Globus pallidus (tissue), 1 donor: ENCODE measurements at places on chromosomes 6 and 20.

DNA sequence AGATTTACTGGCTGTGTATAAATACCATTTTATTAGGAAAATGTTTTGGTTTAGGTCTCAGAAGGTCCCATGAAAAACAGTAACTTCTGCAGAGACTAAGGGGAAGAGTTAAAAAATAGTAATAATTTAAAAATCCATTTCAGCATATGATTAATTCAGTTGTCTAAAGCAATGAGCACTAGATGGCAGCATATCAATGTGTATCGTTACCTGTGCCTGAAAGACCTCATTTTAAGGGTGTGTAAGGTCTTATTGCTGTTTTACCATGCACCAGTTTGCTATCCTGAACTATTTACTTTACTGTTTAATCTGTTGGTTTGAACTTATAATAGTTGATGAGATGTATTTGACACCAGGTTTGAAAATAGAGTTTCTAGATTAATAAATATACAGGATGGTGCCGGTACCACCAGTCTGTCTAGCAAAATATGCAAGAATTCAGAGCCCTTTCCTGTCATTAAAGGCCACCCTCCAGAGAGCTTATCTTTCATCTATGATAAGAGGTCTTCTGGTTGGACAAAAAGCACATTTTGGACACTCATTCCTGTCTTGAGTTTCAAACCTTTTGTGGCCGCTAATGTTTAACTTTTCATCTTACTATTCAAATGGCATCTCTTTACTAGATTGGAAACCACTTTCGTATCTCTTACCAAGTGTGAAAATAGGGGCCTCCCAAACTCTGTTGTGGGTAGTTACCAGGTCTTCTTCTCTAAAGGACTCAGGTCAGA is 8.9 kb upstream of the AHI1 start:
- no peak for DNase-seq

DNA sequence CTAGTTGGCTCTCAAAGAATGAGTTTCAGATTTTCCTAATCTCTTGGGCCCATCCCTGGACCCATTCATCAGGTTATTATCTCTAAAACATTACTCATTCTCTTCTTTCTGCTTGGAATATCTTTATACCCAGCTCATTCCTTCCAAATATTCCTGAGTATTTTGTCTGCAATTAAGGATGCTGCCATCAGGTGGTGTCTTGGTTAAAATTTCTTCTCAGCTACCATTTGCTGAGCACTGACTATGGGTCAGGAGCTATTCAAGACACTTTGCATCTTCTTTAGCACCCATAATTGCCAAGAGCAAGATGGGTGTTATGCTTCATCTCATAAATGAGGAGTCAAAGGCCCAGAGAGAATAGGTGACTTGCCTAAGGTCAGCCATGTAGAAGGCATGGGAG is 8.4 kb downstream of the SUN5 start:
- no peak for DNase-seq

GRCh38 chr6:136326038-136326553 is 36.5 kb upstream of the BCLAF1 start:
- DNase-seq: no peak

- no peak for DNase-seq
These were observed 82.4 kb upstream of the TCF21 start for GRCh38 chr6:133806382-133807140.

GRCh38 chr6:92763680-92764079 is 655.7 kb downstream of the EPHA7 start:
- no peak for DNase-seq

DNA sequence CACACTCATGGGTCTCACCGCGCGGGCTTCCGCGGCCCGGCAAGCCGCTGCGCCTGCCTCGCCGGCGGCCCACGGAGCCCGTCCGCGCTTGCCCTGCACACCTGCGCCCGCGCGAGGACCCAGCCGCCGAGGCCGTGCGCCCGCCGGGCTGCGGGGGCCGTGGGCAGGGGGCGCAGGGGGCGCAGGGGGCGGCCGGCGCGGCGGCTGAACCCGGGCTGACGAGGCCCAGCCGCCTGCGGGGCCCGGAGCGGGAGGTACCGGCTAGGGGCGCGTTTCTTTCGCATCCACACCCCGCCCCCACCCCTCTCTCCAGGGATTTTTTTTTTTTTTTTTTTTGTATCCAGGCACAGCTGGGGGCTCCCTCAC is 43.8 kb upstream of the OSTM1 start:
- DNase-seq: no peak

DNA sequence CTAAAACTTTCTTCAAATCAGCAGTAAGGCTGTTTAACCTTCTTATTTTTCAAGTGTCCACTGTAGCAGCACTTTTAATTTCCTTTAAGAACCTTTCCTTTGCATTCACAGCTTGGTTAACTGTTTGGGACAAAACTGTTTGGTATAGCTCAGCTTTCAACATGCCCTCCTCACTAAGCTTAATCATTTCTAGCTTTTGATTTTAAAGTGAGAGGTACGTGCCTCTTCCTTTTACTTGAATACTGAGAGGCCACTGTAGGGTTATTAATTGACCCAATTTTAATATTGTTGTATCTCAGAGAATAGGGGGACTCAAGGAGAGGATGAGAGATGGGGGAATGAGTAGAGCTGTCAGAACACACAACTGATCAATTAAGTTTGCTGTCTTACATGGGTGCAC is 129.5 kb upstream of the MMS22L start:
- no peak for DNase-seq

GRCh38 chr6:106510090-106510970 is 119.0 kb downstream of the RTN4IP1 start:
- no peak for DNase-seq

- DNase-seq: no peak
These were observed 299.0 kb downstream of the DOK5 start for GRCh38 chr20:54774426-54774825.

DNA sequence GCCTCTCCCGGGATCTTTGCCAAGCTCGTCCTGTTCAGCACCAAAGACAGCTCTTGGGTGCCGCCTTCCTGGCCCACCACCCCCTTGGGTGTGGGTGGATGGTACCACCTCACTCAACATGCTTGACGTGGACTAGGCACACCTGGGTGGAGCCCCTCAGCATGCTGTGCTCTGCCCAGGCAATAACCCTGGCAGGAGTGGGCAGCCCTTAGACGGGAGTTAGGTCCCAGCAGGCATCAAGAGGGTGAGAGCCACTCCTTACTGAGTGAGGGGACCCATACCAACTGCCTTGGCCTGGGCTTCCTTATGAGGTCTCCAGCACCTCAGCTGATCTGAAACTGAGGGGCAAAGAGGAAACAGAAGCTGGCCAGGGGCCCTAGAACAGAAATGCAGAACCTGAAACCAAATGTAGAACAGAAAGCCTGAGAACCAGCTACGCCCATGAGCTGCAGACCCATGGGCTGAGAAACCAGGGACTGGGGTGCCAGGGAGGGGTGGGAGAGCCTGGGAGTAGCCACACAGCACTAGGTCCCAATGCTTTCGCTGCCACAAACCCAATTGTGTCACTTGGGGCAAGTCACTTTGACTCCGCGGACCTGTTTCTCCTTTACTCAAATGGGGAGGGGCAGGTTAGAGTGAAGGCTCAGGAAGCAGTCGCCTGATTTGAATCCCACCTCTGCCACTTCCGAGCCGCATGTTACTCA is 2.0 kb downstream of the FGD2 start:
- peak; percentile 58 for DNase-seq

GRCh38 chr20:19304389-19304788 is 91.9 kb downstream of the SLC24A3 start:
- no peak for DNase-seq

DNA sequence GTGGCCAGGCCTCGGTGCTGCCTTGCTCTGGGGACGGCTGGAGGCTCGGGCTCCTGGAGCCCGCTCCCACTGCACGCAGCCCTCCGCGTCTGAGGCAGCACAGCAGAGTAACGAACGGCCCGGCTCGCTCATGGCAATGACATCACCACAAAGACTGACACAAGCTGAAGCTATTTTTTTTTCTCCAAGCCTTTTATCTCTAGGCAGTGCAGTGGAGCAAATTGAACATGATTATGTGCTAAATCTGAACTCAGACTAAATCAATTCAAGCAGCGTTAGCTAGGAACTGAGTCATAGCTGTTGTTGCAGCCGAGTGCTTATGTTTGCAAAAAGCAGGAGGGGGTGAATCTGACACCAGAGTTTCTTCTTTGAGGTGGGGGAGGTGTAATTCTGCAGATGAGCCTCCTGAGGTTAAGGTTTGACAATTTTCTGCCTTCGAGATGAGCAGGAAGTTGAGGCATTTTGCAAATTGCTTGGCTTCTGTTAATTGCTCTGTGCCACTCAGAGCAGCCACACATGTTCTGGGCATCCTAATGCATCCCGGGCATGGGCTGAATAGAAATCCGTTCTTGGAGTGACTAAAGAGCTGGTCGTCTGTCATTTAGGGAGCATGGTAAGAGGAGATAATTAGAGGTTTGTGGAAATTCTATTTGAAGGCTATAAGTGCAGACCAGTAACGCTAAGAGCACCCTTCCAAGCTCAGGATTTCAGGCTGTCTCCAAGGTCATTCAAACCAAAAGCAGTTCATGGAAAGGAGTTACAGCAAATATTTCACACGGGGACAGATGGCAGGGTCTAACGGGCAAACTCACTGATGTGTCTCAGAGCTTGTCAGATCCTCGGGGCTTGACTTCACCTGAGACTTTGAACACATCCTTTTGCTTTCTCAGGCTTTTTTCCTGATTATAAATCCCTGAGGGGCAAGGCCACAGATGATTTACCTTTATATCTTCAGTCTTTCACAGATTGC is 155.1 kb upstream of the ENPP5 start:
- DNase-seq: peak; percentile 86

- no peak for DNase-seq
These were observed 31.4 kb upstream of the ID1 start for GRCh38 chr20:31573555-31574321.

GRCh38 chr6:29598172-29598747 is 13.3 kb downstream of the OR2H2 start:
- DNase-seq: no peak

DNA sequence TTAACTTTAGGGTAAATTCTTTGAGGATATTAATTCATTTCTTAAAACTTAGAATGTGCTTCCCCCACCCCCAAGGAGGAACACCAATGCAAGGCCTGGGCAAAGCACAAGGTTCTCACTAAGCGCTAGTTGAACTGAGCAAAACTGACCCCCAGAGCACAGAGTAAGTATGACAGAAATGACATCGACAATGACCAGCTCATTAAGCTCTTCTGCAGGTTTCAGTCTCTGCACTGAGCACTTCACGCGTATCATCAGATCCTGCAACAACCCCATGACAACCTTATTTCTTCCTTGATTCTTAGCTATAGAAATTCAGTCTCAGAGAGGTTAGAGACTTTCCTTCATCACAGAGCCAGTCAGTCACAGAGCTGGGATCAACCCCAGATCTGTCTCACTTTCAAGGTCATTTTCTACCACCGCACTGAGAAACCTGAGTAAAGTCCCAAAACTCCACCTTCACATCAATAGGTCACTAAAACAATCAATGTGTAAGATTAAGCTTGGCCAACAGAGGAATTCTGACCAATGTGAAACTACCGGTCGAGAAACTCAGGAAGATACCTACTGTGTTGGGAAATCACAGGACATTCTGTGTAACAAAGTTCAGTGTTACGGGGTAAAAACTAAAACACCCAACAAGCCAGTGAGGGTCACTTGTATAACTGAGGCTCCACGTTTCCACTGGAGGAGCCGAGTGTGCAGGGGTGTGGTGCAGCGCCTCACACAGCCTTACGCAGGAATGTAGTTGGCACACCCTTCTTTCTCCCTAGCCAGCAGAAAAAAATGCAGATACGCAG is 129.0 kb upstream of the FOXQ1 start:
- no peak for DNase-seq

GRCh38 chr6:107284805-107285204 is 169.5 kb upstream of the BEND3 start:
- DNase-seq: no peak

DNA sequence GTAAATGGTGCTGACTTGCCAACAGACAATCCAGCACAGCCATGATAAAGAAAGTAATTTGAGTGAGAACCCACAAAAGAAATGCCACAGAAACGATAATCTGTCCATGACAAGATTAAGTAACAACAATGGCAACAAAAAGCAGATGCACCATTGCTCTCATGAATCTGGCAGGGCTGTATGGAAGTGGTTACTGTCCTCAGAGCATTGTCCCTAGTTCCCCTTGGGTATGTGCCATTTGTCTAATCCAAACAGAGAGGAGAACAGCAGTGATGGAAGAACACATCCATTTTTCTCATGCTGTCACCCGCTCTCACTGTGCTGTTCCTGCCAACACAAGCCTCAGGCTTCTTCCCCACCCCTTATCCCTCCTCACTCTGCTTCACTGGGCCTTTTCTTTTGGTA is 65.8 kb downstream of the REV3L start:
- peak; percentile 89 for DNase-seq

DNA sequence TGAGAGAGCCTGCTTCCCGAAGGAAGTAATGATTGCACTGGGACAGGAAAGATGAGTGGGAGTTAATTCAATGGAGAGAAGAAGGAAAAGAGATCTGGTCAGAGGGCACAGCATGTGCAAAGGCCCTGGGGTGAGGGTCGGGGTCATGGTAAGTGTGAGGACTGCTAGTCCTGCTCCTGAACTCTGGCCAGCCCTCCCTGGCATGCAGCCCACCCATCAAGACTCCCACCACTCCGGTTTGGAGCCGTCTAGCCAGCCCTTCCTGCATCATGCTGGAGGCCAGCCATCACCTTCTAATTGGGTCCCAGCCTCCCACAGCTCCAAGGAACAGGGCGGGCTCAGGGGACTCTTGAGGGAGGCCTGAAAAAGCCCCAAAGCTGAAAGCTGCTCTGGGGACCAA is 42.1 kb downstream of the SRSF3 start:
- no peak for DNase-seq

DNA sequence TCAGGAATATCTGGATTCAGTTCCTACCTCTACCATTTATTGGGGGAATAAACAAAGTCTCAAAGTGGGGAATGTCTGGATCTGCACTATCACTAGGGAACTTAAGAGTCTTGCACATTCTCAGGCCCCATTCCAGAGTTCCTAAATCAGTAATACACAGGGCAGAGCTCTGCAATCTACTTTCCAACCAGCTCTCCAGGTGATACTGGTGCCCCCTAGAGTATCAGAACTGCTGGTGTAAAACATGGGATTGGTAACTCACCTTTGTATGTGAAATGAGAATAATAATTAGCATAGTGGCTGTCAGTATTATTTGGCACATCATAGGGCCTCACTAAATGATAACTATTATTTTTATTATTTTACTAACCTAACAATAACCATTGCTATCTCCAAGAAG is 278.8 kb upstream of the IMPG1 start:
- no peak for DNase-seq

- DNase-seq: no peak
These were observed 52.1 kb downstream of the PHF20 start for GRCh38 chr20:35823937-35824336.

GRCh38 chr6:153023977-153024708 is 21.6 kb upstream of the MTRF1L start:
- DNase-seq: peak; percentile 47

DNA sequence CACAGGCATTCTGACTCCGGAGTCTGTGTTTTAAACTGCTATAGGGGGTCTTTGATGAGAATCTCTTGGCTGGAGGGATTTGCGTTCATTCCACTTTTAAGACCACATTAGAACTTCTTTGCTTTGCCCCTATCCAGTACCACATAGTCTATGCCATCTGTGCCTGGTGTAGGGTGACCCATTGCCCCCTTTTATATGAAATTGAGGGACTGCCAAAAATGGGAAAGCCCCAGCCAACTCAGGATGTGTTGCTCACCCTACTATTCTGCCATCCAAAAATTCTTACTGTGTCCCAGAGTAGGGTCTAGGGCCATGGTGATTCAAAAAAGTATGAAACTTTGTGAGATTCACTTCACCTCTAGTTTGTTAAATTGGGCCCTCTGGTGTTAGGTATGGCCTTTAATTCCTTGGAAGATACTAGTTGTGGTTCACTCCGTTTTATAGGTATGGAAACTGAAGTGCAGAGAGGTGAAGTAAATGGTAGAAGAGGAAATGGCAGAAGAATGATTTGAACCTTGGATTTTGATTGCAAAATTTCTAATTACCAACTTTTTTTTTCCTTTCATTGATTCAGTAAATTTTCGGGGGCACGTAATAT is 1.4 kb downstream of the PFDN4 start:
- no peak for DNase-seq
